EH (cell line): ENCODE measurements at places on chromosomes 12 and 14.
A peak's percentile ranks its signal among the peaks of the same experiment; 100 is the strongest.

GRCh38 chr12:113368331-113368730 is 9.9 kb downstream of the PLBD2 start:
- no peak for DNase-seq

DNA sequence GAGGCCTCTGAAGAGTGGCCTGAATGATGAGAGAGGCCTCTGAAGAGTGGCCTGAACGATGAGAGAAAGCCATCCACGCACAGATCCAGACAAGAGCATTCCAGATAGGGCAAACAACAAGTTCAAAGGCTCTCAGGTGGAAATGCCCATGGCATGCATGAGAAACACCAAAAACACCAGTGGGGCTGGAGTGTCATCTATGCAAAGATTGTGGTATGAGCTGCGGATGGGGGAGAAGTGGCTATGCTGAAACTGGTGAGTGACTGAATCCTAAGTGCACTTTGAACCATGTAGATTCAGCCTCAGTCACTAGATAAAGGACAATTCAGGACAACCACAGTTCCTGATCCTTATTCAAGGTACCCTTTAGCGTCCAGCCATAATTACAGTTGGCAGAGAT is 79.4 kb upstream of the GZMB start:
- DNase-seq = no peak

DNA sequence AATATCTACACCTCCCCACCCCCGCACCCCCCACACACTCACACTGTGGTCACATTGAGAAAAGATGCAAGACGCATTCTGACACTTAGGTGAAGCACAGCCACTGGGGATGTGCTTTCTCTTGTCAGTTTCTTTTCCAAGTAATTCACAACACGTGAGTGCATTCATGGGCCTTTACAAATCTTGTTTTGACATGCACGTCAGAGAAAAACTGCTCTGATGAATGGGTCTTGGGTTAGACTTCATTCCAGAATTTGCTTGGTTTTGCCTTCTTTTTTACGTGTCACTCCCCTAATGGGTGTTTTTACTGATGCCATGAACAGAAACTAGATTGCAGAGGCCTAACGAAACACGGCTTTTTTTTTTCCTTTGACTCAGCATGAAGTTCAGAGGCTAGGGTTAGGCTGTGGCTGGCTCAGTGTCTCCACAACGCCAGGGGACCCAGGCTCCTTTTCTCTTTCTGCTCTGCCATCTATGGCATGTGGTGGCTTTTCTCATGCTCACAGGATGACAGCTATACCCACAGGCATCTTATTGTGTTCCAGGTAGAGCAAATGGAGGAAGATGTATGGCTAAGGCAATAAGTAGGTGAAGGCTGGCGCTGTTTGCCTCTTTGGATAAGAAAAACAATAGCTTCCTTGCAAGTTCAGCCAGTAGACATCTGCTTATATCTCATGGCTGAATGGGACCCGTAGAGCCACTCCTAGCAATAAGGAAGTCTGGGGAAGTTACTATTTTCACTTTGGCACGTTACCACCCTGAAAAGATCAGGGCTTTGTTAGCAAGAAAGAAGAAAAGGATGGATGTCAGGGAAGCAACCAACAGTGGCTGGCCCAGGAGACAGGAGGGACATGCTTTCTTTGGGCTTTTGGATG is 253.3 kb downstream of the SLC15A4 start:
- DNase-seq = no peak

DNA sequence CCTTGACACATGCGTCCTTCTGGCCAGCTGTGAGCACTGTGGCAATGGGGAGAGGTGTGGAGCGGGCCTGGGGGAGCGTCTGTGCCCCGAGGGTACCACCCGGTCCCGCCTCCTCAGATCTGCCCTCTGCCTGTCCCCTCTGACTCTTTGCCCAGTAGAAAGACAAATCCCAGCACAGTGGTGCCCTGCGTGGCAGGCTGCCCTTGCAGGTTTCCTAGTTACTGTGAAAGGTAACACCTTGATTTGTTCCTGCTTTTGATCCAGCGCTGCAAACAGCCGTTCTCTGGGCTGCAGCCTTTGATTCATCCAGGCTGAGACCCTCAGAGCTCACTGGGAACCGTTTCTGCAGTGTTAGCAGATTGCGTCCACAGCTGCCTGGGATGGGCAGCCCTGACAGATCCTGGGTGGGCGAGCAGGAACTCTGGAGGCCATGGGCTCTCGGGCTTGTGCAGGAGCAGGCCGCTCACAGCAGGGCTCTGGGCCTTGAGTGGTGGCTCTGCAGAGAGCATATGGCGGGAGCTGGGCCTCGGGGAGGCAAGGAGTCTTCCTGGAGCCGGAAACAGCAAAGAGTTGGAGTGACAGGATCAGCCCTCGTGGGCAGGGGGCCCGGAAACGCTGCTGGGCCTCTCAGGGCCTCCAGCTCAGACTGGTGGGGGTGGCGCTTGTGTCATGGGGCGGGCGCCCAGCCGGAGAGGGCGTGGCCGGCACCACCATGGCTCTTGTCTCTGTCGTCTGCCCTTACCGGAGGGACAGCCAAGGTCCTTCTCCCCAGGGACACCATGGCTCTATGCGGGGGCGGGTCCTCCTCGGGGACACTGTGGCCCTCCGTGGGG is 16.6 kb downstream of the FBRSL1 start:
- peak; percentile 83 for DNase-seq
